Activated CD4-positive, alpha-beta T cell treated with anti-CD3 and anti-CD28 coated beads for 4 hours (primary cell): ENCODE measurements at places on chromosomes 12 and 14.

DNA sequence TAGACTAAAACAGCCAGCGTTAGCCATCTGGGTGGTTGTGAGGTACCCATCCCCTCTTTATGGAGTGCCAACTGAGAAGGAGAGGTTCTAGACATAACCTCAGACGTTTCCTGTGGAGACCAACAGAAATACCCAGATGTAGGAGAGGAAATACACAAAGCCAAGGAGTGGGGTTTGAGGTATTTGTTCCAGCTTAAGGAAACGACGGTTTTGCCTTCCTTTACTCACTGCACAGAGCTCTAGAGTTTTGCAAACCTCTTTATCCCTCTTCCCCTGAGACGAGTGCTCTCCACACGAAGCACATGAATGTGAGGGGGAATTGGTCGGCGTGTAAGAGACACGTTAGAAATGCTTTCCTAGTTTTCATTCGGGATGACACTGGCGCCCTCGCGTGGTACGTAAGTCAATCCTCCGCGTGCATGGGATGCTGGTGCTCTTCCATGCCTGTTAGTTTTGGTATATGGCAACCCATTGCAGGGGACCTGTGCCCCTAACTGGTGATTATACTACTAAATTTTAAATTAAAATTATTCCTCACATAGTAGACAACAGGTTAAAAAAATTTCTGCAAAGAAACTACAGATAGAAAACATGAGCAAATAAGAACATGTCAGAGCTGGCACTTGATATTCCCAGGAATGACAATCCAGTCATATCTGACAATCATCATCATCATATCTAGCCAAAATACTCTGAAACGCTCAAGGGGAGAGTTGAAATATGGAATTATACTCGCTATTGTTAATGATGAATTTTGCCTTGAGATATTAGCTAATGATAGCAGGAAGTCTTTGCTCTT lies 121.7 kb downstream of the PPM1H start:
- peak; percentile 15 for DNase-seq

GRCh38 chr14:30267141-30267540 lies 291.8 kb upstream of the G2E3 start:
- DNase-seq = no peak

DNA sequence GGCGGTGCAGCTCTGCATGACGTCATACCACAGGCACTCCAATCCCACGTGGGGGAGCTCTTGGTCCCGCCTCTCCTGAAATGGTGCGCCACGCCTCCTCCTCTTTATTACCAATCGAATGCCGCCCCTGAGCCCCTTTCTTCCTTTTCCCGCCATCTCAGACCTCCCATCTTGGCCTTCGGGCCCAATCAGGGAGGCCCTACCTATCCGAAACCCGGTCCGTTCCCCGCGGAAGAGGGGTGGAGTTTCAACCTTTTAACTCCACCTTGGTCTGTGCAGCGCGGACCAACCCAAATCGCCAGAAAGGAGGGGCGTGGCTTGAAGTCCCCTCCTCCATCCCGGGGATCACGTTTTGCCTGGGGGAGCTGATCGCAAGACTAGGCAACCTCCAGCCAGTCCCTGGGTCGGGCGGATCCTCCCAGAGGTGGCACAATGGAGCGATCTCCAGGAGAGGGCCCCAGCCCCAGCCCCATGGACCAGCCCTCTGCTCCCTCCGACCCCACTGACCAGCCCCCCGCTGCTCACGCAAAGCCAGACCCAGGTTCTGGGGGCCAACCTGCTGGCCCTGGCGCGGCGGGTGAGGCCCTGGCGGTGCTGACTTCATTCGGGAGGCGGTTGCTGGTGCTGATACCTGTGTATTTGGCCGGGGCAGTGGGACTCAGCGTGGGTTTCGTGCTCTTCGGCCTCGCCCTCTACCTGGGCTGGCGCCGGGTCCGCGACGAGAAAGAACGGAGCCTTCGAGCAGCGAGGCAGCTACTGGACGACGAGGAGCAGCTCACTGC lies at the start of gene ESYT1:
TSS of gene ESYT1 (plus strand) at position 380 of the 782 bp plus-strand sequence. CDS start at position 433, 53 bp downstream.
- DNase-seq = peak; percentile 97

- no peak for DNase-seq
Observed at GRCh38 chr12:88469154-88469553, 111.1 kb downstream of the KITLG start.

DNA sequence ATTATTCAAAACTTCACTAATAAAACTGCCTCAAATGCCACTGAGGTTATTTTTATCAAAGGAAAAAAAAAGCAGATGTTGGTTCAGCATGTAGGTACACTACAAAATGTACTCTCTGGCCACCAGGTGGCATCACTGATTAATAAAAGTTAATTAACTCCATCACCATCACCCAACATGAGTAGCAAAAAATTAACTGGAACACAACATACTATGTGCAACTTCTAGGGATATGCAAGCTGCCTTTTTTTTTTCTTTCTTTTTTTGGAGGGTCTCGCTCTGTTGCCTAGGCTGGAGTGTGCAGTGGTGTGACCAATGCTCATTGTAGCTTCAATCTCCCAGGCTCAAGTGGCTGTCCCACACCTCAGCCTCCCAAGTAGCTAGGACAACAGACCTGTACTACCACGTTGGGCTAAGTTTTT lies 43.8 kb upstream of the NR2C1 start:
- DNase-seq = peak; percentile 69

DNA sequence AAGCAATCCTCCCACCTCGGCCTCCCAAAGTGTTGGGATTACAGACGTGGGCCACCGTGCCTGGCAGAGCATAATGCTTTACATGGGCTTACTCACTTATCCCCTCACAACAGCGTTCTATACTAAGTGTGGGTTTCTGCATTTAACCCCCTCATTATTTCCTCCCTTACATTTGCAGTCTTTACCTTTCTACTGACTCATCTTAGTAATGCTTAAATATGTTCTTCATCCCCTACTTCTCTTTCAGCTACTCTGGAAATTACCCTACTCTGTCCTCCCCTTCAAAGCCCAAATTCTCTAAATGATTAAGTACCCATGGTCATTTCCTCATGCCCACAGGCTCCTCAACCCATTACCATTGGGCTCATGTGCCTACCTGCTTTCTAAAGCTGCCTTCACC lies 40.7 kb downstream of the NKX2-1 start:
- DNase-seq = no peak

- DNase-seq = no peak
Observed at GRCh38 chr12:106144847-106145246, 6.1 kb upstream of the NUAK1 start.

DNA sequence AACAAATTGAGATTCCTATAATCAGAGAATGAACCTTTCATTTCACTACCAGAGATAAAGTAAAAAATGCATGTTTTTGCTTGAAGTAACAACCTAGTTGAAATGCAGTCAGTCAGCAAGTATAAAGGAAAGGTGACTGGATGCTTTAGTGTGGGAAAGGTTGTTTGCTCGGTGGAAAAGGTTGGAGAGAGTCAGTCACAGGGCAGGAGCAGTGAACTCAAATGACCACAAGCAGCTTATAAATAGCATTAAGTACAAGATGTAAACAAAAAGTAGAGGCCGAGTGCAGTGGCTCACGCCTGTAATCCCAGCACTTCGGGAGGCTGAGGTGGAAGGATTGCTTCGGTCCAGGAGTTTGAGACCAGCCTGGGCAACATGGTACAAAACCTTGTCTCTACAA lies 98.1 kb upstream of the FGD4 start:
- no peak for DNase-seq

DNA sequence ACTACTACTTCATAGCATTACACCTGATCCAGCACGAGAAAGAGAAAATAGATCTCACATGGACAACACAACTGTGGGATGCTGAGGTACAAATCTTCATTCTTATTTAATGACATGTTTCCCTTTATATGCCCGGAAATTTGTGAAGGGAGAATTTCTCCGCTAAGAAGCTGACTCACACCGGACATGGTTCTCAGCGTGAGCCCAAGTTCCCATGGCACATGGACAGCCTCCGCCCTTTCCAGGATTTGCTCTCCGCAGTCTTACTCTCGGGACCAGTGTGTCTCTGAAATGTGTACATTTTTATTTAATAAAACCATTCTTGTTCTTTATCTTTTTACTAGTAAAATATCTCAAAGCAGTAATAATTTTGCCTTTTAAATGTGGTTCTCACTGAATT lies 1154.8 kb downstream of the TMEM121 start:
- DNase-seq = no peak

- no peak for DNase-seq
Observed at GRCh38 chr12:13784504-13784903, 196.9 kb downstream of the GRIN2B start.

- DNase-seq = no peak
Observed at GRCh38 chr12:82426586-82426985, 68.3 kb downstream of the METTL25 start.

DNA sequence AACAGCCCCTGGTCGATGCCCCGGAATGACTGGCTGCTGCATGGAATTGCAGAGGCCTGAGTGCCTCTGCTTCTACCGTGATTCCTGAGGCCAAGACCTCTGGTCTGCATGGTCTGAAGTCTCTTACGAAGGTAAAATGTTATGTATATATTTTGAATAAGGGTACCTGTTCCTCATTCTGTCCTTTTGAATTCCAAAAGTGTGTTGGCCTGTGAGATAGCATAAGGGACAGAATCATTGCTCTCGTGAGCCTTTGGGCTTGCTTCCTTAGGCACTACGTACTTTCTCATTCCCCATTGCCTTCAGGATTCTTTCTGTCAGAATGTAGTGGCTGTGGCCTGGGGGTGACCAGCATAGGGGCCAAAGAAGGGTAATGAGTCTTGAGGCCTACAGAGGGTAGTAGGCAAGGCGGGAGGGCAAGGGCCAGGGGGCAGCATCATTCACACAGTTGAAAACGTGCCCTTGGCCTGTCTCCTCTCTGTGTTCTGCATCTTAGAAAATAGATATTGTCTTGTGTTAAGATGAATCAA lies 19.5 kb downstream of the TRAF3 start:
- DNase-seq = no peak

- DNase-seq = no peak
Observed at GRCh38 chr14:73116079-73116665, 20.1 kb upstream of the PSEN1 start.

- DNase-seq = no peak
Observed at GRCh38 chr14:33737446-33737845, 213.4 kb downstream of the EGLN3 start.

- no peak for DNase-seq
Observed at GRCh38 chr12:91332302-91332701, 149.7 kb upstream of the DCN start.

- no peak for DNase-seq
Observed at GRCh38 chr12:131962069-131962468, 12.3 kb downstream of the EP400 start.

GRCh38 chr14:59267046-59267445 lies 78.6 kb downstream of the DAAM1 start:
- DNase-seq = no peak

GRCh38 chr12:69254046-69254445 lies 14.7 kb downstream of the CPSF6 start:
- no peak for DNase-seq
